Astrocyte of the hippocampus (primary cell): ENCODE measurements at places on chromosomes 16 and 17.

GRCh38 chr17:43694081-43694870 lies 32.6 kb upstream of the MEOX1 start:
- DNase-seq: peak; percentile 91

DNA sequence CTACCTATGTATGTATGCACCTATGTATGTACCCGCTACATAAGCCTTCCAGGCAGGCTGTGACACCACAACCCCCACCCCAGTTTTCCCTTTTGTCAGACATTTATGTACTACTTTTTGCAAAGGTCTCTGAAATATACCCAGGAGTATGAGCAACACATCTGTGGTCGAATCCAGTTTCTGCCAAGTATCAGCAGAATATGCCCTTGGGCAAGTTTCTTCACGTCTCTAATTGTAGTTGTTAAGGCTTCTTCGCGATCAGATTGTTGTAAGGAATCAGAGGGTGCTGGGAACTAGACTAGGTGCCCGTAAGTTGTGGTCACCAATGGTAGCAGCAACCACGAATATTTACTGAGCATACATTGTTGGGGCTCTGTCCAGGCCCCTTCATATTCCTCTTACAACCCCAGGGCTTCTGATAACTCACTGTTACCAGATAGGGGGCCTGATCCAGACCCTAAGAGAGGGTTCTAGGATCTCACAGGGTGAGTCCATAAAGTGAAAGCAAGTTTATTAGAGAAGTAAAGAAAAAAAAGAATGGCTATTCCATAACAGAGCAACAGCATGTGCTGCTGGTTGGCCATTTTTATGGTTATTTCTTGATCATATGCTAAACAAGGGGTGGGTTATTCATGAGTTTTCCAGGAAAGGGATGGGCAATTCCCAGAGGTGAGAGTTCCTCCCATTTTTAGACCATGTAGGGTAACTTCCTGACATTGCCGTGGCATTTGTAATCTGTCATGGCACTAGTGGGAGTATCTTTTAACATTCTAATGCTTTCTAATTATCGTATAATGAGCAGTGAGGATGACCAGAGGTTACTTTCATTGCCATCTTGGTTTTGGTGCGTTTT lies 16.6 kb downstream of the NUDT7 start:
- peak; percentile 16 for DNase-seq

GRCh38 chr16:74078511-74079231 lies 217.9 kb upstream of the PSMD7 start:
- DNase-seq: no peak

DNA sequence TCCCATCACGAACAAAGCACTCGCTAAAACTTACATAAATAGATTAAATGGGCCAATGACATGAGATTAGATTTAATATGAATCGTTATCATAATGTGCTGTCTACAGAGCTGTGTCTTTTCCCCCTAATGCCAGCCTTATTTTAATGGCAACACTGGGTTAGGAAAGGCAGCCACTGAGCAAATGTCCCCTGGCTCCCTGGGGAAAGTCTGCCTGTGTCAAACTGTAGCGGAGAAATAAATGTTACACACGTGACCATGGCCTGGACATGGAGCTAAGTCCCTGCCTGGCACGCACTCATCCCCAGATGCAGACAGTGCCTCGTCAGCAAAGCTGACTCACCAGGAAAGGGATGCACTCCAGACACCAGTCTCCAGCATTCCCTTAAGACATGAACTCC lies 61.3 kb upstream of the SDK2 start:
- no peak for DNase-seq

DNA sequence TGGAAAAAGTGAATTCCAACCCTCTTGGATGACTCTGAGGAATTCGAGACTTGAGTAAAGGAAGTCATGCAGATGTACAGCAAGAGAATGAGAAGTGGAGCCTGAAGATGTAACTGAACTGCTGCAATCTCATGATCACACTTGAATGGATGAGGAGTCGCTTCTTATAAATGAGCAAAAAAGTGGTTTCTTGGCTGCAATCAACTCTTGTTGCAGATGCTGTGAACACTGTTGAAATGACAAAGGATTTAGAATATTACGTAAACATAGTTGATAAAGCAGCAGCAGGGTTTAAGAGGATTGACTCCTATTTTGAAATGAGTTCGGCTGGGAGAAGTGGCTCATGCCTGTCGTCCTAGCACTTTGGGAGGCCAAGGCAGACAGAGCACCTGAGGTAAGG lies 25.5 kb downstream of the ASPA start:
- no peak for DNase-seq

- peak; percentile 85 for DNase-seq
Observed at GRCh38 chr16:82629441-82630027, 2.8 kb downstream of the CDH13 start.

GRCh38 chr17:54924405-54924804 lies 23.8 kb downstream of the TOM1L1 start:
- DNase-seq: no peak

DNA sequence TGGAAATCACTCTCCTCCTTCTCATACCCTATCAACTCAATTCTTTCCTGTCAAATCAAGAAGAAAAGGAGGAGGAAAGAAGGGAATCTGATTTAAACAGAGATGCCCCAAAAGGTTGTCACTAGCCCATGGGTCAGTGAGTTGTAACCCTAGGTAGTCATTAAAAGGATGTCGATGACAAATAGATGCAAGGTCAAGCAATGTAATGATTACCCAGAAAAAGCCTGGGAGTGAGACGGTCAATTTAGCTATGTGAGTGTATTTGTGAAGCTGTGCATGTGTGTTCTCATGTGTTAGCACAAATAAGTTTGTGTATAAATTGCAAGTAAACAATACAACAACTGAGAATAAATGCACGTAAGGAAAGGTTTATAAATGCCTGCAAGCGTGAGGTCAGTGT lies 190.5 kb upstream of the PMFBP1 start:
- DNase-seq: no peak
